ENCODE measurements at places on chromosomes 16 and 17.
A peak's percentile ranks its signal among the peaks of the same experiment; 100 is the strongest.

DNA sequence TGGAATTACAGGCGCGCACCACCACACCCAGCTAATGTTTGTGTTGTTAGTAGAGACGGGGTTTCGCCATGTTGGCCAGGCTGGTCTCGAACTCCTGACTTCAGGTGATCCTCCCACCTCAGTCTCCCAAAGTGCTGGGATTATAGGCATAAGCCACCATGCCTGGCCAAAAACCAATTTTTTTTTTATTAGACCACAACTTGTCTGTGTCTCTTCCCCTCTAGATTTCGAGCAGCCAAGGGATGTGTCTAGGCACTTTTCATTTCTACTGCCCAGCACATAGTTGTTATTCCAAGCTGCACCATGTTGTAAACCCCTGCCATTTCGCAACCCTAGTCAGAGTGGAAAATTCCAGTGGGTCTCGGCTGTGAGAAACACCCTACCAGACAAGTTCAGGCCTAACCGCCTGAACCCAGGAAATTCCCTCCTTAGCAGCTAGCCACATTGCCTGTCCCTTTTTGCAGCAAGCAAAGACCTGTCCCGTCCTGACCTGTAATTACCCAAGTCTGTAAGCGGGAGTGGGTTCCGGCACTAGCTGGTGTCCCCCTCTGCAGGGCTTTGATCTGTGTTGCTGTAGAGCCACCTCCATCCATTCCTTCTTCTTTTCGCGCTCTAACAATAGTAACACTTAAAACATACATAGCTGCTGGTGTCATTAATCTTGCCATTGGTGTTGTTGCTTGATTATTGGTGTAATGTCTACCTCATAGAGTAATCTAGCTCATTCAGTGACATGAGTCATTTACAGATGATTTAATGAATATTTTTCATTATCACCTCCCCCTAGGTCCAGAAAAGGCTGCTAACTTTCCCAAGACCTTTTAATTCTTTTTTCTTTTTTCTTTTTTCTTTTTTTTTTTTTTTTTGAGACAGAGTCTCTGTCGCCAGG is 77.3 kb upstream of the ATF7IP2 start:
- no peak for DNase-seq

- peak; percentile 55 for DNase-seq
Observed at GRCh38 chr16:106623-107324, 28.7 kb downstream of the MPG start.

GRCh38 chr16:28943281-28943680 is 7.5 kb upstream of the NFATC2IP start:
- DNase-seq, result peak; percentile 76

DNA sequence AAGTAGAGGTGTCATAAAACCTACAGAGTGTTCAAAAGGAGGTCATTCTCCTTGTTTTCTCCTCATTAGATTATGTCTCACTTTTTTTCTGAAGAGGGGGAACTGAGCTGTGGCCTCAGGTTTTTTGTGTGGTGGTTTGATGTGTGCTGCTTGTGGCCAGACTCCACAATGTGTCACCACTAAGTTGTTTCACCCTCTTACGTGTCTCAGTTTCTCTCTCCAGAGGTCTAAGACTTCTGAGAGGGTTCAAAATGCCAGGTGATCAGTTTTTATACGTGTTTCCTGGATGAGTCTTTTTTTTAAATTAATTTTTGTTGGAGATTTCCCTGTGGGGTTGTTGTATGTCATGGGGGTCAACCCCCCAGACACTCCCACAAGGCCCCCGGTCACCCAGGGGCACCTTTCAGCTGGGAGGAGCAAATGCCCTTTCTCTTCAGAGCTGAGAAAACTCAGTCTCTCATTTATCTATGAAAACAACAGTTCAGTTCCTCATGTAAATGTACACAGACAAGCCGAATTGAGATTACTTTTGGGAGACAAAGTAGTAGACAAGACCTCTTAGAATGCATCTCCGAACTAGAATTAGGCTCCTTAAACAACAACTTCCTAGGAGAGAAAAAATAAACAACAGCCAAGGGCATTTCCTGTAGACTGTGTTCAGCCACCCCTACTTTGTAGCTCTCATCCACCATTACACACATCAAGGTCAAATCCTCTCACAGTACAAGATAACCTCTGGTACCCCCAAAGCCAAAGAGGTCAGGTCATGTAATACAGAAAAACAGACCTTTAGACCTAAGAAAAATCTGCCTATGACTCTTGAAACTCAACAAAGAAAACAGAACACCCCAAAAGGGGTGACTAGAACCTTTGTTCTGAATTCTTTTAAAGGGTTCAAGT is 23.9 kb upstream of the TMEM98 start:
- no peak for DNase-seq

DNA sequence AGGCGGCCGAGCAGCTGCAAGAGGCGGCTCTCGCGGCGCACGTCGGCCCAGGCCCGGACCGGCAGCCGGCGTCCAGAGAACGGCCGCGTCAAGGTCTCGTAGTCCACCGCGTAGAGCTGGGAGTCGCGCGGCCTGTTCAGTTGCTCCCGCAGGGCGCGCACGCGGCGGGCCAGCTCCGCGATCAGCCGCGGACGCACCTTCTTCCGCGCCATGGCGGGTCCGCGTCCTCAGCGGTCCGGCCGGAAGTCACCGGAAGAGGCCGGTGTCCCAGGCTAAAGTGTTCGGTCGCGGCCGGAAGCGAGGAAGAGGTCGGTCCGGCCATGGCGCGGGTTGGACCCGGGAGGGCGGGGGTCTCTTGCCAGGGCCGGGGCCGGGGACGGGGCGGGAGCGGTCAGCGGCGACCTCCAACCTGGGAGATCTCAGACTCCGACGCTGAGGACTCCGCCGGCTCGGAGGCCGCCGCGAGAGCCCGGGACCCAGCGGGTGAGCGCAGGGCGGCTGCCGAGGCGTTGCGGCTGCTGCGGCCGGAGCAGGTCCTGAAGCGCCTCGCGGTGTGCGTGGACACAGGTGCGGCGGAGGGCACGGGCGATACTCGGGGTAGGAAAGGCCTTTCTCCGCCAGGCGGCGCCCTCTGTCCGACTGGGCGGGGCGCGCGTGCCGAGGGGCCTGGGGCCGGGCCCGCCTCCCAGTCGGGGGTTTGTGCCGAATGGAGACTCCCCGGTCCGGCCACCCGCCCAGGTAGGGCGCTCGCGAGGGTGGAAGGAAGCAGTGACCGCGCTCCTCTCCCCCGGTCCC is at the start of gene MRPS34:
MRPS34 (minus strand) TSS at position 227 of the 795 bp plus-strand sequence; CDS start at position 212, 15 bp downstream.
- DNase-seq, result peak; percentile 88

- peak; percentile 80 for DNase-seq
Observed at GRCh38 chr16:89686520-89687091, at the start of gene CDK10. TSS of gene CDK10 (plus strand) at chr16:89686689. CDS start at chr16:89686711, 22 bp downstream.

GRCh38 chr16:51095084-51095881 is 55.8 kb downstream of the SALL1 start:
- no peak for DNase-seq

DNA sequence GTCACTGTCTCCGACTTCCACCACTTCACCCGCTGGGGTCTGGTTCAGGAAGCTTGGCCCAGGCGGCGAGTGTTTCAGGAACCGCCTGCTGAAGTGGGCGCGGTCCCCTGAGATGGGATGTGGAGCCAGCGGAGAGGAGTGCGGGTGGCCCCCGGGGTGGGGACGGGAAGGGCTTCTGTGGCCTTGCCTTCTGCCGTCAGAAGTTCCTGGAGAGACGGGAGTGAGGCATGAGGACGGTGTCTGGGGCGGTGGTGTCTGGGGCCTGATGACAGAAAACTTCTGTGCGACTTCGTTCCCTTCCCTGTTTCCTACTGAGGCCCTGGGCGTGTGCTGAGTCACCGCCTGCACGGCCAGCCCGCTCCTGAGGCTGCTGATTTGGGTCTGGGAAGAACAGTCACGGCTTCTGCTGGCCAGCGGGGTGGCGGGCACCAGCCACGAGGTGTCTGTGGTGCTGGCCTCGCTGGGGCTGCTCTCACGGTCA is 12.3 kb upstream of the NLRC3 start:
- no peak for DNase-seq

DNA sequence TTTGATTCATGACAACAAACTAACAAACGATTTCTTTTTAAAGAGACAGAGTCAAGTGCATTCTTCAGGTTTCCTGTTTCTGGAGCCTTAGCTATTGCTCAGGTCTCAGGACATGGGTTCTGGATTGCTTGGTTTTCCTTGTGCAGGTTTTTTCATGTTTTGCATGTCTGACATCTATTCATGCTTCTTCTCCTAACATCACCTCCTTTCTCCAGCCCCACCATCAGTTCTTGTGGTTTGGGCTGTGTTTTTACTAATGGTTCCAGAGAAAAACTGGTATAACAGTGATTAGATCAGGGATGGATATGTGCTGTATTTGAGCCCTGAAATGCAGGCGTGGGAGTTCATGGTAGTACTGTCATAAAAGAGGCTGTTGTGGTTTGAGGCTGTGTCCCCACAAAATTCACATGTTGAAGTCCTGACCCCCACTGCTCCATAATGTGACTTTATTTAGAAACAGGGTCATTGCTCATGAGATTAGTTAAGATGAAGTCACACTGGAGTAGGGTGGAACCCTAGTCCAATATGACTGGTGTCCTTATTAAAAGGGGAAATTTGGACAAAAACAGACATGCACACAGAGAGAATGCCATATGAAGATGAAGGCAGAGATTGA is 67.9 kb downstream of the IRX6 start:
- no peak for DNase-seq

DNA sequence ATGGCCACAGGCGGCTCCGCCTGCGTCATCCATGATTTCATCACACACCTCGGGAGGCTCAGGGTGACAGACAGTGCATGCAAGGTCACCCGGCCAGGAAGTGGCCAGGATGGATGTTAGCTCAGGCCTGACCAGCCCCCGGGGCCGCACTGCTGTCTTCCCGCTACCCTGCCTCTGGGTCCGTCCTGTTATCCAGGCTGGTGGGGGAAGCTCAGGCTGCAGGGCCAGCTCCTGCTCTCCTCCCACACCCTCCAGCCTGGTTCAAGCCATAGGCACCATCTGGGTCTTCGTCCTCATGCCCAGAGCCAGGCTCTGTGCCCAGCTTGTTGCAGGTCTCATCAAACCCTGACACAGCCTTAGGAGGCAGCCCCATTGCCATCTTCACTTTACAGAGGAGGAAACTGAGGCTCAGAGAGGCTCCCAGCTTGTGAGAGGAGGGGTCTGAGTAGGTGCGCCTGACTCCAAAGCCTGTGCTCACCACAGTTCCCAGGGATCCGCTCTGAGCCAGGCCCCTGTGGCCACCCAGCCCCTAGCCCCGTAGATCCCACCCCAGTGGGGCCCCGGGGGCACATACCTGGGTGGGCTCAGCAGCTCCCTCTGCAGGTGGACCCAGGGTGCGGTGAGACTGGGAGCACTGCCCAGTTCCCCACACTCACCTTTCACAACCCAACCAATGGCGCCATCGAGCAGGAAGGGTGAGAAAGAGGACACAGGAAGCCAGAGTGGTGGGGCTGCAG is 412 bp upstream of the ADGRG3 start:
- no peak for DNase-seq

DNA sequence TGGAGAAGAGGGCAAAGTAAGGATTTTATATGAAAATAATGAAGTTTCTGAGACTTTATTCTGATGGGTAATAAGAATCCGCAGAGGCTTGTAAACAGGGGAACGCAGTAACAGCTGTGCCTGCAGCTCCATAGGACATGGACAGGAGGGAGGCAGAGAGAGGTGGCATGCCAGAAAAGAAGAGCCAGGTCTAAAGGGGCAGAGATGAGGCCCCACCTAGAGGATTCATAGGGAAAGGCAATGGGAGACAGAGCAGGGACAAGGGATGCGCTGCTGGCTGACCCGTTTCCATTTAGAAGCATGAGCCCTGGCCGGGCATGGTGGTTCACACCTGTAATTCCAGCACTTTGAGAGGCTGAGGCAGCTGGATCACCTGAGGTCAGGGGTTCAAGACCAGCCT is 340.3 kb upstream of the CDH5 start:
- DNase-seq, result peak; percentile 63

GRCh38 chr16:28878083-28878926 is at the start of gene ATP2A1:
TSS of gene ATP2A1 (plus strand) at chr16:28878488. CDS start at chr16:28878672, 184 bp downstream.
- no peak for DNase-seq

DNA sequence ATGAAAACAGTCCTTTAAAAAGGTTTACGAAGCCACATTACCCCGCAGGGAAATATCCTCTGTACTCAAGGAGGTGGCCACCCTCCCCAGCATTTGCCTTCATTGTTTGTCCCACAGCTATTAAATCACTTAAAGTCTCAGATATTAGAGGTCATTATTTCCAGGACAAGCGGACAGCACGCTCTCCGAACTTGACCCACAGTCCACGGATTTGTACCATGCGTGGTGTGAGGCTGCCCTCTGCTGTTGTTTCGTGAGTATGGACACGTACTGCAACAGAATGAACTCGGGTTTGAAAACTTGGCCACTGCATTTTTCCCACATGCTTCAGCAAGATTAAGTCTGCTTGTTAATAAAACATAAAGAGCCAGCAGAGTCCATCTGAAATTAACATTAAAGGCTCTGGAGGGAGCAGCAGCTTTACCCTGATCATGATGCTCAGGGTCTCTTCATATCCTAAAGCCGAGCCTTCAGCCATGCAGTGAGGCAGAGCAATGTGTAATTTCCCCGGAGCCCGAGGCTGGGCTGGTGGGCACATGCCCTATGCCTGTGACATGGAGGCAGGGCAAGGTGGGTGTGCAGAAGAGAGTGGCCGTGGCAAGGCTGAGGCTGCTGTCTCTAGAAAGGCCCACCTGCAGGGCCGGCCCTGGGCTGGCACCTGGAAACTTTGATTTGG is 19.7 kb downstream of the MEAK7 start:
- DNase-seq, result peak; percentile 47

- no peak for DNase-seq
Observed at GRCh38 chr16:30808146-30808545, 21.1 kb upstream of the ZNF629 start.

GRCh38 chr16:56679818-56680217 is 2.5 kb upstream of the MT1X start:
- DNase-seq, result no peak

DNA sequence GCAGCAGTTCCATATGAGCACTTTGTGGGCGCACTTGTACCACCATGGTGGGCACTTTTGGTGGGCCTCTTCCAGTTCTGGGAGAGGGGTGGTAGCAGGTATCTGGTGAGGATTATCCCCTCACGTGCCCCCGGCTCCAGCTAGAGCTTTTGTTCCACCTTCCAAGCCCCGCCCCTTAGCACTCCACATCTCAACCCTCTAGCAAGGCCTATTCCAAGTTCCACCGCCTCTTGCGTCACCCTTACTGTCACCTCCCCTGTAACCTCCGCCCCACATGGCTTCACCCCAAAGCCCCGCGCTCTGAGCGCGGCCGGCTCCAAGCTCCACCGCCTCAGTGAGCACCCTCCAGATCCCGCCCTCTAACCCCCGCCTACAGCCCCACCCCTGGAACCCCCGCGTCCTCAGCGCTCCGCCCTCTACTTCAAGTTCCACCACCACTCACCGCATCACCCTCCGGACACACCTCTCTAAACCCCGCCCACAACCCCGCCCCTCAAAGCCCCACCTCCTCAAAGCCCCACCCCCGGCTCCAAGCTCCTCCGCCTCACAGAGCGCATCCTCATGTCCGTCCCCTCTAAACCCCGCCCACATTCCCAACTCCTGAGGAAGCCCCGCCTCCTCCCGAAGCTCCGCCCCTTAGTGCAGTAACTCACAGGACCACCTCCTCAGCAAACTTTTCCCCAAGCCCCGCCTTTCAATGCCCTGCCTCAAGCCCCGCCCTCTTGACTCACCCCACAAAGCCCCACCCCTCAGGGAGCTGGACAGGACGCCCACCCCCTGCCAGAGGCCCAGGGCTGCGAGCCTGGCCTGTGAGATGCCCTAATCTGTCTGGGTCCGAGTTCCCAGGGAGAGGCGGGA is 11.1 kb downstream of the SCN4A start:
- peak; percentile 69 for DNase-seq

GRCh38 chr16:22296225-22297113 is 740 bp upstream of the POLR3E start:
- DNase-seq, result no peak

- no peak for DNase-seq
Observed at GRCh38 chr16:383326-384051, 1.7 kb upstream of the PGAP6 start.
